ENCODE measurements at places on chromosomes 4 and X.

- no peak for DNase-seq
Observed at GRCh38 chrX:46838974-46839480, 2.2 kb downstream of the RP2 start.

- DNase-seq: peak; percentile 60
Observed at GRCh38 chrX:12970691-12971202, 4.2 kb upstream of the TMSB4X start.

- DNase-seq: no peak
Observed at GRCh38 chr4:24796620-24797019, 1.2 kb downstream of the SOD3 start.

GRCh38 chr4:184949020-184949419 is 69.3 kb upstream of the HELT start:
- DNase-seq: no peak

DNA sequence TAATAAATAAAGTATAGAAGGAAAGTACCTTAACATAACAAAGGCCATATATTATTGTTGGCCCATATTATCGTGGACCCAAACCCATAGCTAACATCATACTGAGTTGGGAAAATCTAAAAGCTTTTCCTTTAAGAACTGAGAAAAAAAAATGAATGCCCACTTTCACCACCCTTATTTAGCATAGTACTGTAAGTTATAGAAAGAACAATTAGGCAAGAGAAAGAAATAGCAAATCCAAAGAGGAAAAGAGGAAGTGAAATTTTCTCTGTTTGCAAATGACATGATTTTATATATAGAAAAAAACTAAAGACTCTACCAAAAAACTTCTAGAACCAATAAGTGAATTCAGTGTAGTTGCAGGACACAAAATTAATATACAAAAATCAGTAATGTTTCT is 1854.6 kb downstream of the PCDH7 start:
- DNase-seq: peak; percentile 10

GRCh38 chrX:17944833-17945497 is 83.9 kb upstream of the RAI2 start:
- no peak for DNase-seq

- no peak for DNase-seq
Observed at GRCh38 chrX:39158801-39159657, 357.8 kb downstream of the MID1IP1 start.

DNA sequence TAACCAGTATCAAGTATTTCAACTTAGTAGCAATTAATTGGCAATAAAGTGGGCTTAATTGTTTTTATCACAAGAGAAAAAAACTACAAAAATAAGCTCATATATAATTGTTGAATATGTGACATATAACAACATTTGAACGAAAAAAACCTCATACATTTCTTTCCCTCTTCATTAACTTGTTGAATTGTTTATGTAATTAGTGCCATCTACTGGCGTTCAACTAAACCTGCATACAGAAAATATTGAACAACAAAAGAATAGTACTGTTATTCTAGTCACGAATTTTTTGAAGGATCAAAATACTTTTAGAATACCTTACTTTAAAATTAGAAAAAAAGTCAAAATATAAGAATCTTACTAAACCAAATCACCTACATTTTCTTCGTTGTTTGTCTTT is 586.5 kb upstream of the FTHL17 start:
- no peak for DNase-seq

- DNase-seq: no peak
Observed at GRCh38 chrX:13419276-13419675, 99.4 kb upstream of the ATXN3L start.

- no peak for DNase-seq
Observed at GRCh38 chrX:154991039-154991438, 31.5 kb downstream of the F8 start.

- DNase-seq: no peak
Observed at GRCh38 chrX:9370893-9371292, 94.0 kb upstream of the TBL1X start.

GRCh38 chr4:18113710-18114331 is 92.3 kb upstream of the LCORL start:
- no peak for DNase-seq

DNA sequence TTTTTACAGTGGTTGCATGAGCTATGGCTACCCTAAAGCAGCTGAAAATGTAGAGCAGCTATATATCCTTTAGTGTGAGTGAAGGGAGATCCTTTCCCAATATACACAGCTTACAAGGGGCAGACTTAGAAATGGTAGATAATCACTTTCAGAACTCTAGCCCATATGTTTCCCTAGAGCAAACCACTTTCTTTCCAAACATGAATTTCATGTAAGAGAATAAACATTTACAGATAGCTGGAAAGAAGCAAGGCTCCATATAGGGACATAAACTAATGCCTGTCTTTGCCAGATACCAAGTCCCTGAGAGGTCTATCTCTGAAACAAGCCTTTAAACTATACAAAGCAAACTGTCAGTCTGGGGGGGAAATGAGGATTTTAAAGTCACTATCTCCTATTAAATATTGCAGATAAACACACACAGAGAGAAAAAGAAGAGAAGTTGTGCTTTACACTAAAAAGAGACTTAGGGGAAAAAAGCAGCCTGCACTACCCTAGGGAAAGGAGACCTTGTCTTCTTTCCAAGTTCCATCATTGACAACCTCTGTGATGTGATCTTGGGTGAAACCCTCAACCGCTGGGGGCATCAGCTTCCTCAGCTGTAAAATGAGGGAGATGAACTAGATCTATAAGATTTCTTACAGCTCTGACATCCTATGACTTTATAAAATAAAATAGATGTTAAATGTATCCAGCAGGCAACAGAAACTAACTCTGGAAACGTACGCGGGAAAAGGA is 73.6 kb downstream of the TMEM156 start:
- no peak for DNase-seq

DNA sequence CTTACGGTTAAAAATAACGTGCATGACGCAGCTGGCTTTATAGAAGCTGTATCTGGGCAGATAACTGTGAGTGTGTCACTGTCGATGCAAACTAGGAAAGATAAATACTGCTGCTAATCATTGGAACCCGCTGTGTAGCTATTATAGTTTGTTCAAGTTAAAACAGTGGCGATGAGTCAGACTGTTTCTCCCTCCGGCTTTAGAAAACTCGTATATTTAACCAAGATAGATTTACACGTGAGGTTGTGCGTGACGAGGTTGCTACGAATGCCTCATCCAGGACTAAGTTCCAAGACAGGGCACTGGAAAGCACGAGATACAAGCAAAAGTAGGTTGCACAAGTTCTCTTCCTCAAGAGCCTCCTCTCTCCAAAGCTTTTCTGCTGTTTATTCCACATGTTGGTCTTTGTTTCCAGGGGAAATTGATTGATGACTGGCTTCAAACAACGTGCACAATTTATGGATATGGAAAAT is 270.7 kb downstream of the FBXW7 start:
- DNase-seq: no peak

GRCh38 chr4:105970371-105970770 is 75.1 kb downstream of the NPNT start:
- no peak for DNase-seq

DNA sequence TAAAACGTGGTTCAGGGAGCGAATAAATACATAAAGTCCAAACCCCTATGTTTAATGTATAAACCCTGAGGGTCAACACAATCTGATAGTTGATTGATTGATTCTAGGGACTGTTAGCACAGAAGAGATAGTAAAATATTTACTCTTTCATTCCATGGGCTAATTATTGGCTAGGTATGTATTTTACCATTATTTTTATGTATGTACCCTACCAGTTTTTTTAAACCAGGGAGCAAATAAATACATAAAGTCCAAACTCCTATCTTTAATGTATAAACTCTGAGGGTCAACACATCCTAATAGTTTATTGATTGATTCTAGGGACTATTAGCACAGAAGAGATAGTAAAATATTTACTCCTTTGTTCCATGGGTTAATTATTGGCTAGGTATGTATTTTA is 40.0 kb downstream of the ZFX start:
- no peak for DNase-seq

DNA sequence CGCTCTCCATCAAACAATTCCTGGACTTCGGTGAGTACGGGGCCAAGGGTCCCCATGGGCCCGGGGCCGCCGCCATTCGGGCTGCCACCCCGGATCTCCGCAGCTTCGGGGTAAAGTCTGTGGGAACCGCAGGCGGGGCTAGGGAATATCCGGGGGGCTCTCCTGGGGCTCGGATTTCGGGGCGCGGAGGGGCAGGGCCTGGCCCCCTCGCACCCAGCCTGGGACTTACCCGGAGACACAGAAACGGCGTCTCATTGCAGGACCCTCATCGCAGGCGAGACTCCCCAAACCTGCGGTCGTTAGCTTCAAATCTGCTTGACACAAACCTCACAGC is 413 bp downstream of the PDK3 start:
- DNase-seq: no peak

- DNase-seq: no peak
Observed at GRCh38 chr4:8195431-8195830, 3.7 kb upstream of the SH3TC1 start.

DNA sequence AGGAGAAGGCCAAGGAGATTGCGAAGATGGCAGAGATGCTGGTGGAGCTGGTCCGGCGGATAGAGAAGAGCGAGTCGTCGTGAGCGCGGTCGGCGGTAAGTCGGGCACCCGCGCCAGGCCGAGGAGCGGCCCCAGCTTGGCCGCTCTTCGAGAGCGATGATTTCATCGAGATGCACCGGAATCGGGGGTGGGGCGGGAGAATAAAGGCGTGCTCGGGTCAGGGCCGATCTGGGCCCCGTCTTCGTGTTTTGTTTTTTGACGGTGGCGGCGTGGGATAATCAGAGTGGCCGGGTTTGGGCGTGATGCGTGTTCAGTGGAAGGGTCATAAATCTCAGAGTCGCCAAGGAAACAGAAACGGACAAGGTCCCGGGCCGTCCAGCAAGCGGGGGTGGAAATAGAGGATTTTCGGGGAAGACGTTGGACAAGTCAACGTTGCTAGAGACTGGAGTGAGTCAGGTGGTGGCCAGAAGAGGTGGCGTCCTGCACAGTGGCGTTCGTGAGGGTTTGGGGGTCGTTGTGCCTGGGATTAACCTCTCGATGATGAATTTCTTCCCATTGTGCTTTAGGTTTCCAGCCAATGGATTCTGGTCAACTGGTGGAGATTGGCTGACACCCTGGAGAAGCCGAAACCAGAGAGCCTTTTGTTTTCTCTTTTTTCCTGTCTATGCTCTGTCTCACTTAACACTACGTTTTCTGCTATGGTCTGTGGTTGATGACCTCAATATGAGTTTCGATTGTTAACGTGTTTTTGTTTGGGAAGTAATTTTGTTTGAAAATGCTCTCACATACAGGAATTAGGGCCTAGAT is 882 bp downstream of the MRFAP1 start:
- no peak for DNase-seq

- DNase-seq: no peak
Observed at GRCh38 chr4:126766241-126766640, 866.5 kb upstream of the INTU start.

- DNase-seq: peak; percentile 3
Observed at GRCh38 chrX:74293343-74293946, 10.5 kb upstream of the ZCCHC13 start.

GRCh38 chrX:37817176-37817575 is 30.2 kb downstream of the DYNLT3 start:
- DNase-seq: no peak

GRCh38 chr4:118769161-118769560 is 66.8 kb downstream of the SEC24D start:
- no peak for DNase-seq

GRCh38 chr4:145716661-145717200 is 36.8 kb downstream of the C4orf51 start:
- DNase-seq: no peak

- no peak for DNase-seq
Observed at GRCh38 chrX:133033010-133033409, 63.9 kb downstream of the USP26 start.

GRCh38 chr4:82696117-82696860 is 102.3 kb downstream of the SCD5 start:
- DNase-seq: no peak

GRCh38 chrX:11066812-11067211 is 44.3 kb upstream of the HCCS start:
- DNase-seq: no peak

GRCh38 chr4:82905205-82905604 is 4.7 kb downstream of the THAP9 start:
- DNase-seq: no peak

DNA sequence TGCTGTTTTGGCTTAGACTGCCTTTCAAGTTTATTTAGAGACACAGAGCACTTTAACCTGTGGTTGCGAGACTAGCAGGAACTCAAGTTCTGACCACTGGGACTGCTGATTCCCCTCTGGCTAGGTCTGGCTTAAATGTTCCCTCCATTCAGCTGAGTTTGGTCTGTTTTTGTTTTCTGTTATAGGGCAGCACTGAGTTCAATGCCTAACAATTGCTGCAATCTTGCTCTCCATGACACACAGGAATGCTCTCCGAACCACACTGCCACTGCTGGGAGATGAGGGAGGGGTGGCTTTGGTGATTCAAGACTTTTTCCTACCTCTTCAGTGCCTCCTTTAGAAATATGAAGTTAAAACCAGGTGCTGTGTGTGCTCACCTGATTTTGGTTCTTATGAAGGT is 106.3 kb upstream of the EOLA2 start:
- DNase-seq: no peak

GRCh38 chrX:138923805-138924204 is 212.3 kb upstream of the FGF13 start:
- no peak for DNase-seq

DNA sequence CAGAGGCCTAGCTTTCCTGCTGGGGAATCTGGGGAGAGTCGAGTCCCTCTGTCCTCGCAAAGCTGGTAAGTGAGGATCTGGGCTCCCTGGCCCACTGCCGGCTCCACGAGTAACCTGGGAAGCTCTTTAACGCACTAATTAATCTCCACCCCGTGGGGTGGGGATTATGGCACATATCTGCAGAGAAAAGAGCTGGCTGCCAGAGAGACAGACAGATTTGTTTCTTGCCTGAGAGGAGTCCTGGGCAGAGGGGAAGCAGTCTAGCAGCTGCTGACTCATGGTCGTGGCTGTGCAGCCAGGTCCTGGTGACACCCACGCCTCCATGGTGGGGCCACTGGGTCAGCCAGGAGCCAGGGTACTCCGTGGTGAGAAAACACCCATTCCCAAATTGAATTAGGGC is 14.0 kb downstream of the SORCS2 start:
- DNase-seq: no peak

GRCh38 chrX:115183980-115184379 is 5.2 kb upstream of the RBMXL3 start:
- DNase-seq: no peak

- DNase-seq: no peak
Observed at GRCh38 chrX:154541896-154542722, 4.5 kb downstream of the G6PD start.

DNA sequence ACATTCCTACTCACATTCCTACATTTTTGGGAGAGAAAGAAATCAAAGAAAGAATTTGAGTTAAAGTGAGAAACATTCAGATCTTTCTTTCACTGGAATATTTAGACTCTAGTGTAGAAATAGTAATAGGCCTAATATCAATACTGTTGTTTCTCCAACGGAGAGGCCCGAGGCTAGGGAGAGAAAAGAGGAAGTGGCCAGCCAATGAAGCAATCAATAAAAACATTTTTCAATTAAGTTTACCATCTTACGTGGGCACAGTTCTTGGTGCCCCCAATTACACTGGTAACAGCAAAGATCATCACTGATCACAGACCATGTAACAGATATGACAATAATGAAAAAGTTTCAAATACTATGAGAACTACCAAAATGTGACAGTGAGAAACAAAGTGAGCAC is 281.4 kb downstream of the GPM6A start:
- no peak for DNase-seq
